HFFc6 (cell line): ENCODE measurements at places on chromosomes 6 and 20. TPM values are rescaled to one million over a fixed set of nuclear protein-coding genes. Genes with fewer than 3 reads are reported as not detected.

DNA sequence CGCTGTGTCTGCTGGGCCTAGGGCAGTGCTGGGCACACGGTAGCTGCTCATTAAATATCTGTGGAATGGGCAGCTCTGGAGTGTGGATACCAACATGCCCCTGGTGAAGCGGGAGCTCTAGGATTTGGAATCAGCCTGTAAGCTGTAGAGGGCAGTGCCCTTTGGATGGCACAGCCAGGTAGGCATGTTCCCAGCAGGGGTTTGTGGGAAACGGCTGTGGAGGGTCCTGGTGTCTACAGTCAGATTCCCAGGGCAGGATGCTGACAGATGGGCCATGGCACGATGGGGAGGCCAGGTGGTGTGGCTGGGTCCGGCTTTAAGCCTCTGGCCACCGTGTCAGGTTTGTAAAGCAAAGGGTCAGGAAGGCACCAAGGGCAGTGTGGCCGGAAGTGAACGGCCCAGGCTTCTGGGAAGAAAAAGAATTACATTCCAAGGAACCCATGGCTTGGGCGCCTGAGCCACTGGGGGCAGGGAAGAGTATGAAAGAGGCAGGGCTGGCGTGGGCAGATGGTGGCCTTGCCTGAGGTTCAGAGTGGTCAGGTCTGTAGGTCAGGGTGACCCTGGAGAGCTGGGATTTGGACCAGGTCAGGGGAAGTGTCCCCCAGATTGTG, 44.8 kb downstream of the UBE2V1 start:
- no peaks in the 10 kb centered on the region for H3K27me3 ChIP-seq
- H3K36me3 ChIP-seq, result no peaks in the 10 kb centered on the region
- H3K27ac ChIP-seq, result no peak overlapping the region
- H3K4me1 ChIP-seq, result peaks cover 15% of the 10 kb centered on the region
- no peak overlapping the region for H3K4me3 ChIP-seq

DNA sequence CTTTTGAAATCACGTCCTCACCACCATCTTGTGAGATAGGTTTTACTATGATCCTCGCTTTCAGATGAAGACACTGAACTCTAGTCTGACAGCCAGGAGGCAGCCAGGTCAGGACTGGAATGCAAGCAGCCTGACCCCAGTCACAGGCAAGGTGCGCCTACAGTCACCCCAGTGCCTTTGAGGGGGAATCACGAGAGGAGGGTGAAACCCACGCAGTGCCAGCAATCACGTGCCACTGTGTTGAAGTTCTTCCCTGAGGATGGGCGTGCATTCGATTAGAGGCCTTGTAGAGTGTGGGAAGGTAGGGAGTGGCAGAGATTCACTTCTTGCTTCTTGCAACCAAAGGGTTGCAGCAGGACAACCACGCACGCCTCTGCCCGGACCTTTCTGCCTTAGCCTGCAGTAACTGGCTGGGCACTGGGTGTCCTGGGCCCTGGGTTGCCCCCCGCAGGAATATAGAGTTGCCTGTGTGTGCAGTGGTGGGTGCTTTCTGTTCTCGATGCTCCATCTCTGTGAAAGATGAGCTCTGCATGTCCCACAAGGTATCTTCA, 33.7 kb upstream of the IRF4 start:
- H3K27ac ChIP-seq, result no peak overlapping the region
- H3K4me3 ChIP-seq, result no peak overlapping the region
- peaks cover 2% of the 10 kb centered on the region; the same call in 1 of the 2 replicates for H3K27me3 ChIP-seq
- no peaks in the 10 kb centered on the region for H3K4me1 ChIP-seq
- no peak for DNase-seq

GRCh38 chr6:792662-793061, 99.7 kb upstream of the EXOC2 start:
- no peaks in the 10 kb centered on the region for H3K36me3 ChIP-seq
- no peaks in the 10 kb centered on the region for H3K4me1 ChIP-seq
- no peak overlapping the region for H3K27ac ChIP-seq
- peaks cover 12% of the 10 kb centered on the region for H3K27me3 ChIP-seq
- no peak overlapping the region for H3K4me3 ChIP-seq
- no peak for DNase-seq

DNA sequence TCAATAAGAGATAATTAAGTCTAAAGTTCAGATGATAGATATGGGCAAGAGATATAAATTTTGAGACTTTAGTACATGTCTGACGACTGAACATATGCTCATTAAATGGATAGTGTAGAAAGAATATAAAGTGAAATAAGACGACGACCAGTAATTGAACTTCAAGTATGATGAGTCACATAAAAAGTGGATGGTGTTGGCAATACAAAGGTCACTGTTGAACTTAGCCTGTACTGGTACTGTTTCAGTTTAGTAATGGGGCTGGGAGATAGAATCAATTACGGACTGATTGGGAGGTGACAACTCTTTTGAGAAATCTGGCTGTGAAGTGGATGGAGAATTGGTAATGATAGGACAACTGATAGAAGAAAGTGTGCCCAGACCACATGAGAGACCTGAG, 68.1 kb downstream of the IBTK start:
- H3K36me3 ChIP-seq, result peaks cover 34% of the 10 kb centered on the region
- no peaks in the 10 kb centered on the region; the same call in 1 of the 2 replicates for H3K27me3 ChIP-seq
- no peak overlapping the region for H3K4me3 ChIP-seq
- peak overlapping the region; percentile 3; the same call in 1 of the 2 replicates for H3K27ac ChIP-seq
- H3K4me1 ChIP-seq, result peaks cover 53% of the 10 kb centered on the region

- H3K27me3 ChIP-seq, result no peaks in the 10 kb centered on the region
- H3K4me3 ChIP-seq, result no peak overlapping the region
- H3K36me3 ChIP-seq, result peaks cover 7% of the 10 kb centered on the region
These were observed 69.9 kb downstream of the TOX2 start for GRCh38 chr20:43984587-43984986.

DNA sequence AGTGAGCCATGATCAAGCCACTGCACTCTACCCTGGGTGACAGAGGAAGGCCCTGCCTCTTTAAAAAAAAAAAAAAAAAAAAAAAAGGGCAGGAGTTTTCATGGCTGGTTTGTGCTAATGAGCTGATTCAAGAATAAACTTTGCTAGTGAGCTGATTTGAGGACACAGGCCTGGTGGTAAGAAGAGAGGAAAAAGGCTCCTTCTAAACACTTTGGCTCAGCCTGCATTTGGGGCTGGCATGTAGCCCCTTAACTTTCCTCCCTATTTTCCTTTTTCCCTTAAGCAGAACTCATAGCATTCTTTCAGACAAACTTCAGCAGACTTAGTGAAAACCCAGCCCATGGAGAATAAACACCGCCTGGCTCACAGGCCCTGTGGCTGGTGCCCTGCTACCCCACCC, 432.7 kb downstream of the PTPRT start:
- no peak for DNase-seq
- no peak overlapping the region for H3K27ac ChIP-seq
- no peak overlapping the region for H3K4me3 ChIP-seq
- no peaks in the 10 kb centered on the region for H3K4me1 ChIP-seq

WFDC5 gene
- not detected in 3 replicates for total RNA-seq

TRIM10 gene
- total RNA-seq, result not detected in 3 replicates

PLCB1 gene
- 17.2 to 29.2 TPM (median 19.1 TPM) in 3 replicates for total RNA-seq

IL20RA gene
- total RNA-seq, result not detected in 3 replicates

ZBTB12 gene
- 6.9 to 9.0 TPM (median 8.3 TPM) in 3 replicates for total RNA-seq

DNA sequence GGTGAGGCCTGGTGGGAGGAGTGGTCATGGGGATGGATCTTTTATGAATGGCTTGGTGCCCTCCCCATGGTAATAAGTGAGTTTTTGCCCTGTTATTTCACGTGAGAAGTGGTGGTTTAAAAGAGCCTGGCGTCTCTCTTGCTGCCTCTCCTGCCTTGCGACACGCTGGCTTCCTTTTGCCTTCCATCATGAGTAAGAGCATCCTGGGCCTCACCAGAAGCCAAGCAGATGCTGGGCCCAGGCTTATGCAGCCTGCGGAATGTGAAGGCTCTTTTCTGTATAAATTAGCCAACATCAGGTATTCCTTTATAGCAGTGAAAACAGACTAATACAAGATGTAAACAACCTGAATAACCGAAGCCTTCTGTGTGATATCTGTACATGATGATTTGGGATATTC, 27.6 kb downstream of the VTA1 start:
- no peaks in the 10 kb centered on the region; the same call in 1 of the 2 replicates for H3K27me3 ChIP-seq
- no peaks in the 10 kb centered on the region for H3K4me1 ChIP-seq
- no peak overlapping the region for H3K4me3 ChIP-seq
